ENCODE measurements at places on chromosomes 13 and 19.
A peak's percentile ranks its signal among the peaks of the same experiment; 100 is the strongest.

DNA sequence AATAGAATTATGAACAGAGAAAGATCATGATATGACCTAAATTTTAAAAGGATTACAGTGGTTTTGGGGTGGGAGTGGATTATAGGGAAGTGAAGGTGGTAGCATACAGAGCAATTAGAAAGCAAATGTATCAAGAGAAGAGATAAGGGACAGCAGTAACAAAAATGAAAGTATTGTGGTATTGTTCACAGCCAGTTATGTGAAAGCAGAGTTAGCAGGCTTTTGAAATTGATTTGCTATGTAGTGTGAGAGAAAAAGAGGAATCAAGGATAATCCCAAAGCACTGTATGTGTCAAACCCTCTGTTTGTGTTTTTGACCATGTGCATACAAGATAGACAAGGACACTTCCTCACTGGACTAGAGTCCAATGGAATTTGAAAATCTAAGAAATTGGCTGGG lies 1721.4 kb downstream of the PCDH9 start:
- DNase-seq, result no peak

DNA sequence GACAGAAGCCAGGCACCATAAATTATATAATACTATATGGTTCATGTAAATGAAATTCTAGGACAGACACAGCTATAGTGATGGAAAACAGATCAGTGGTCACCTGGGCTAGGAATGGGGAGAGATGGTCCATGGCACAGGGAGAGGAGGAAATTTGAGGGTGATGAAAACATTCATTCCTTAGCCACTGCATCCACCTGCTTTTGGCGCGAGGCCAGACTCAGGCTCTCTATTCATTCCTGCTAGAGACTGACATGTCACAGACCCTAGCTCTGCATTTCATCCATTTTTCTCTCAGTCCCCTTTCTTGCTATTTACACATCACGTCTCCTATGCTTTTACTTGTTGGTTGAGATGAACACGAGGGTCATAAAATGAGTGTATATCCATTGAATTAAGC lies 628.3 kb upstream of the SLC10A2 start:
- DNase-seq, result no peak

GRCh38 chr13:27578121-27579030 lies 42.0 kb downstream of the LNX2 start:
- DNase-seq, result no peak

DNA sequence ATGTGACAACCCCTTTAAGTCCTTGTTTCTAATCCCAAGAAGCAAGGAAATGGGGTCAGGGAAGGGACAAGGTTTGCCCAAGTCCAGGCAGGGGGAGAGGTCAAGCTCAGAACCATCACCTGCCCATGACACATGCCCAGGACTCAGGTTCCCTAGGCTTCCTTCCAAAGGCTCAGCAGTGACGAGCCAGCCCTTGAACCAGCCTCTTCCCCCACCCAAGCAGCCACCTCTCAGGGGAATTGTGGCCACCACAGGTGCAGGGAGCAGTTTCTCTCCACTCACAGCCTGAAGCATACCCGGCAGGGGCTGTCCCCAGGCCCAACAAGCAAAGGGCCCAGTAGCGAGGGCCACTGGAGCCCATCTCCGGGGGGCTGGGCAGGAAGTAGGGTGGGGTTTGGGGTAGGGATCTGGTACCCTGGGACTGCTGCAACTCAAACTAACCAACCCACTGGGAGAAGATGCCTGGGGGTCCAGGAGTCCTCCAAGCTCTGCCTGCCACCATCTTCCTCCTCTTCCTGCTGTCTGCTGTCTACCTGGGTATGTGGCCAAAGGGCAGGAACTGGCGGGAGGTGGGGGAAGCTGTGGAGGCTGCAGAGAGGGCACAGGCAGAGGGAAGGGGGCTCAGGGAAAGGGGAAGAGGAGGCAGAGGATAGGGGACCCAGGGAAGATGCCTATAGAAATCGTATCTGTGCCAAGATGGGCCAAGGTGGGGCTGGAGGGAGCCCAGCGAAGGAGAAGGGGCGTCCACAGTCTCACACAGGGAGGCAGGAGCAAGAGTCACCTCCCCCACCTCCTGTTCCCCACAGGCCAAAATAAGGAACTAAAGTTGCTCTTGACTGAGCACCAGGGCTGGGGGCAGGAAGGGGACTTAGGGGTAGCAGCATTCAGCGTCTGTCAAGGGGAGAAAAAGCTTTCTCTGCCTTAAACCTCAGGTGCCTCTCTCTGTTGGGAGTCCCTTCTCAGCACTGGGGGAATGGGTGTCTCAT lies at the start of gene CD79A:
CD79A (plus strand) TSS at position 433 of the 986 bp plus-strand sequence; CDS start at position 459, 26 bp downstream.
- no peak for DNase-seq

GRCh38 chr13:51562011-51562671 lies 22.1 kb upstream of the WDFY2 start:
- DNase-seq, result no peak

DNA sequence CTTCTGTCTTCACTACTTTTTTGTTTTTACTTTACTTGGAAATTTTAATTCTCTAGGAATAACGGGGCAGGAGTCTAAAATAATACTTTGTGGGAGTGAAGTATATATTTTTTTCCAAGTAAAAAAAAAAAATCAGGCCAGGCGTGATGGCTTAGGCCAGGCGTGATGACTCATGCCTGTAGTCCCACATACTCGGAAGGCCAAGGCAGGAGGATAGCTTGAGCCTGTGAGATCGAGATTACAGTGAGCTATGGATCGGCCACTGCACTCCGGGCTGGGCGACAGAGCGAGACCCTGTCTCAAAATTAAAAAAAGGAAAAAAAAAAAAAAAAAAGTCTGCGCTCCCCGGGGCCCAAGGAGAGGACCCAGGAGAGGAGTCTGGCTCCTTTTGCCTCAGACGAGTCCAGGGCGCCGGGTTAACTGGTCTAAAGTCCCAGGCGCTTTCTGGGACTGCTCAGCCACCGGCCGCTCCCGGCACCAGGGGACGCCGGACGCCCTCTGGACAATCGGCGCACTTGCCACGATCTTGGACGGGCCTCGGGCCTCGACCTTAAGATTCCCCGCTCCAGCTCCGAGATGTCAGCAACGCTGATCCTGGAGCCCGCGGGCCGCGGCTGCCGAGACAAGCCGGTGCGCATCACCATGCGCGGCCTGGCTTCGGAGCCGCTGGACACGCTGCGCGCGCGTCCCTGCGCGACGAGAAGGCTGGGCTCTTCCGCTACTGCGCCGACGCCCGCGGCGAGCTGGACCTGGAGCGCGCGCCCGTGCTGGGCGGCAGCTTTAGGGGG lies 2.7 kb upstream of the ZFP82 start:
- DNase-seq, result no peak

- DNase-seq, result no peak
Observed at GRCh38 chr19:48174445-48175030, 4.1 kb downstream of the ZSWIM9 start.

DNA sequence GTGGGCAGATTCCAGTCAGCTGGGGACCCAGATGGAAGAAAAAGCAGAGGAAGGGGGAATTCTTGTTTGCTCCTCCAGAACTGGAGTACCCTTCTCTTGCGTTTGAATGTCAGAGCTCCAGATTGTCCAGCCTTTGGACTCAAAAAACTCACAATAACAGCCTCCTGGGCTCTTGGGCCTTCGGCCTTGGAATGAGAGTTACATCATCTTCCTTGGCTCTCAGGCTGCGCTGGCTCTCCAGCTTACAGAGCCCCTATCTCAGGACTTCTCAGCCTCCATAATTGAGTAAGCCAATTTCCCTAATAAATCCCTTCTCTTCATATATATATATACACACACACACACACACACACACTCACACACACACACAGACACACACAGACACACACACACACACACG lies 1215.7 kb upstream of the SLC10A2 start:
- no peak for DNase-seq

DNA sequence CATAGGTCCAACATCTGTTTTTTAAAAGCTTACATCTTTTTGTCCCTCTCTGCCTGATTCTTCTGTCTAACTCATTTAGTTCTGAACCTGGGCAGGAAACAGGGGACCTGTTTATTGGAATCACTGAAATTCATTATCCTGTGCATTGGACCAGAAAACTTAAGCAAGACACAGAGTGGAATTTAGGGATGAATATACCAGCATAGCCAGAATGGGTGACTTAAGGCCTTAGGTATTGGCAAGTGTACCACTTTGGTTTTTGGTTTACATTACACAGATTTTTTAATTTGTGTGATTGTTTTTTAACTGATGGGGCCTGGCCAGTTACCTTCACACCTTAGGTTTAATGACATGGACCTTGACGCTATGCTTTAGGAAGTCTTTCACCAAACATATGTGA lies 232.5 kb downstream of the GPC5 start:
- no peak for DNase-seq

DNA sequence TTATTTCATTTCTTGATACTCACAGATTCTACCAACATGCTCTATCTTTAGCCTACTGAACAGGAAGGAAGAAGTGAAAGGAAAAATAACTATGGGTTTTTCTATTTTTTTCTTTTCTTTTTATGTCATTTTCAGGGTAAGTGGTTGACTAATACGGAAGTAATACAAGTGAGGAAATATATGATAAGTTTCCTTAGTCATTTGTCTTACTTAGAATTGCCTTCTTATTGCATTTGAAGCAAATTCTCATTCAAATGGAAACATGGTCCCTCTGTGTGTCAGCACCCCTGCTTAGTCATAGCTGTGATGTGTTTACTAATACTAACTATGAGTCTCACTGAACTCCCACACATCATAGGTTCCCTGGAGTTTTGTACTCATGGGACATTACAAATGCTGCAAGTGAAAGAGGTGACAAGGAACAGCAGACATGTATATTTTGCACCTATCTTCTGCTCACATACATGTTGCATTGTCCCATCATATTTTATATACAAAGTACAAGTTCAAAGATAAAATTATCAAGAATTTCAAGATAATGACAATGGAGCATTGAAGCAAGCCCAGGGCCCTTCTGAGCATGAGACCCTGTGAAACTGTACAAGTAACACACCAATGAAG lies 60.1 kb downstream of the DCT start:
- DNase-seq, result no peak

DNA sequence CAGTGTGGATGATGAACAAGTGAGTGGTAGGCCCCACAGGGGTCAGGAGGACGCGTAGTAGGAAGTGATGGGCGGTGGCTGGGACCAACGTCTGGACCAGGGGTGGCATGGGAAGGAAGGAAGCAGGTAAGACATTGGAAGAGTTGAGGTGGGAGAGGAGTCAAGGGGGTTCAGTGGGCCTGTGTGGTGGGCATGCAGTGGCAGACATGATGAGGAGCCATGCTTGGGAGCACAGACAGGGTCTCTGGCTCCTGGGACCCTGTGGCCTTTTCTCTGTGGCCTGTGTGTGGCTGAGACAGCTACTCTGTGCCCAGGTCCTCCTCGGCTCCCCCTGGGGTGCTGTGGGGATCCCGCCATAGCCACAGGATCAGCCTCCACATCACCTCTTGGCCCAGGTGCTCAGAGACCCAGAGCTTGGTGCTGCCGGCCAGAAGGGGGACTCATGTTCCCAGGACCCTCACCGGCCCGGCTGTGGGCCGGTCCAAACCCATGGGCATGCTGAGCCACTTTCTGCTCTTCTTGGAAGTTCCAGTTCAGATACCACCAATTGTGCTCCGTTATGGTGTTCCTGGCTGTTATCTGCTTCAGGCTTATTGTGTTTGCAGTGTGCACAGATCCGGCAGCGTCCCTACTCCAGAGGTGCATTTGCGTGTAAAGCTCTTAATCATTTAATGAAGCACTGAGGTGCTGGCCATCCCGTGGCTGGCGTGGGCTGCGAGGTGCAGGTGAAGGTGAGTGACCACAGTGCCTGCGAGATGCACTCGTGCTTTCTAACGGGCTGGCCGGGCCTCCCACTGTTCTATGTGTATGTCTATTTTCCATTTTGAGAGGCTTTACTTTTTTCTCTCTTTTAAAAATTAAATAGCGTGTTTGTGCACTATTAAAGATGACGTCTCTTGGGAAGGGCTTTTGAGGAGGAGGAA lies 147.9 kb downstream of the TEX29 start:
- DNase-seq, result no peak

- no peak for DNase-seq
Observed at GRCh38 chr13:72889495-72889894, 107.6 kb downstream of the PIBF1 start.

DNA sequence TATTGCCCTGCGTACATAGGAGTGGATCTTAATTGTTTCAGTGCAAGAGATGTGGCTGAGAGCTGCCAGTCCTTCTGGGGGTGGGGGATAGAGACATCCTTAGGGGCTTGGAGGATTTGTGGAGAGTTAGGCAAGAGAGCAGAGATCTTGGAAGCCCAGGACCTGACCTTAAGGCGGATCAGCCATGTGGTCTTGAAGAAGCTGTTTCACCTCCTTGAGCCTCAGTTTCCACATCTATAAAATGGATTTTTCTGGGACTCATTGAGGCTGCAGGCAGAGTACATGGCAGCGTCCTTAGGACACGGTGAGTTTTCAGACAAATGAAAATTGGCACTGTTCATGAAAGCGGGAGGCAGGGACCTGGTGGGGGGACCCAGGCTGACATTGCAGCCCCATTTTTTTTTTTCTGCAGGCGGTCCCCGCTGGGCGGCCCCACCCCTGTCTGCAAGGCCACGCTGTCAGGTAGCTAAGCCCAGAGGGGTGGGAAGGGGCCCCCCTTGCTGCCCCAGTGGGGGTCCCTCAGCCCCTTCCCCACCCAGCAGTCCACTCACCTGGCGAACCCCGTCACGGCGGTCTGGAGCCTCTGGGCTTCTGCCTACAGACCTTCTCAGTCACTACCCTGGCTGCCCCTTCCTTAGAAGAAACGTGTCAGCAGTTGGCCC lies 30.0 kb downstream of the PDE4A start:
- DNase-seq, result no peak

GRCh38 chr19:2532252-2533071 lies 56.5 kb downstream of the GADD45B start:
- DNase-seq, result peak; percentile 79

GRCh38 chr13:99809926-99810325 lies 161.6 kb downstream of the ZIC5 start:
- no peak for DNase-seq

GRCh38 chr19:34341935-34342680 lies 22.9 kb upstream of the GPI start:
- DNase-seq, result no peak

DNA sequence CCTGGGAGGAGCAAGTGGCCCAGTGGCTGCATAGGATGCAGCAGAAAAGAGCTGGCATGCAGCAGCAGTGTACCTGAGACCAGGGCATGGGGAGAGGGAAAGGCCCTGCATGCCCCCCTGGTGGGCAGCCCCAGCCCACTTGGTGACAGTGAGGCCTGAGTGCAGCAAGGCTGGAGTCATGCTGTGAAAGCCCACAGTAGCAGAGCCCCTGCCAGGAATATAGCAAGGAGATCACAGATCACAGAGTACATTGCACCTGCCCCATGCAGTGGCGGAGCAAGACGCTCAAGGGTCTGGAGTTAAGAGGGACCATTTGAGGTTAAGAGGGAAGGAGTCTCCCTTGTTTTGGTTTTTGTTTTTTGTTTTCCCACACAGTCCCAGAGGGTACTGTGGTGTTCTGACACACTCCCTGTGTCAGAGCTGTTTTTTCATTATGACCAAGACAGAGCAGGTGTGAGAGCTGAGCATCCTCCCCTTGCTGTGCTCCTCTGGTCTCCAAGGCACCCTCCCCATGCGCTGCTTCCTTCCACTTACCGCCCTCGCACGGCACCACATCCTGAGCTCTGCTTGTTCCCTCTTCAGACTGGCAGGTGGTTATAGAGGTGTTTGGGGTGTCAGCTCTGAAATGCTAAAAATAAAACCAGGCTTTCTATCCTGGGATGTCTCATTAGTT lies 85.0 kb upstream of the UBL3 start:
- no peak for DNase-seq

- DNase-seq, result no peak
Observed at GRCh38 chr13:112724788-112725345, 35.0 kb downstream of the ATP11A start.
